CD4-positive, alpha-beta T cell treated with Interleukin-2 at 100 ng/mL for 4 hours (primary cell): ENCODE measurements at places on chromosomes 6 and 20.

GRCh38 chr20:2237059-2237458, 58.7 kb upstream of the TGM3 start:
- DNase-seq = no peak

- no peak for DNase-seq
Measured at GRCh38 chr20:32823078-32823477, 3.3 kb downstream of the MAPRE1 start.

DNA sequence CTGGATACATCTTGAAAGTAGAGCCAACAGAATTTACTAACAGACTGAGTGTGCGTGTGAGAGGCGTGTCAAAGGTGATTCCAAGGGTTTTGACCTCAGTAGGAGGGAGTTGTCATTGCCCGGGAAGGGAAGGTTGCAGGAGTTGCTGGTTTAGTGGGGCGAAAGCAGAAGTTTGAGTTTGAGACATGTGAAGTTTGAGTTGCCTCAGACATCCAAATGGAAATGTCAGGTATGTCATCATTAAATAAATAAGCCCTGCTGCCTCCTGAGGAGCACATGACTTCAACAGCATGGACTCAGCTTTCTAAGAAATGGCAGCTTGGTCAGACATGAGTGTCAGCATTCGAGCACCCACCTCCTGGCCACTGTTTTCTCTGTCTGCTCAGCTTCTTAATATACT, 26.6 kb upstream of the TGM2 start:
- DNase-seq = no peak

DNA sequence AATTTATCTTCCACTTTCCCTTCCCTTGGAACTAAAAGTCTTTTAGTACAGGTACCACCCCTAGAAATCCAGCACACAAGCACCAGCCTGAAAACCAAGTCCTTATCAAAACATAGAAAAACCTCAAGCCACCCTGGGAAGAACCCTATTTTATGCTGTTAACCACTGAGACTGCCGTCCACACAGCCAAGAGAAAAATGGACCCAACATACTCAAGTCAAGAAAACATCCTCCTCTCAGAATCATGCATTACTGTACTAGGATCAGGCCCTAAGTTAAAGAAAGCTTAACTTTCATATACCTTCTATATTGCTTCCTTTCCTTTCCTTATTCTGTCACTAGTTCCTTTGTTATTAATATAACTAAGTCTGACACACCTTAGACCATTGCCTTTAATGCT, 16.9 kb upstream of the GOPC start:
- no peak for DNase-seq

- DNase-seq = no peak
Measured at GRCh38 chr6:2462831-2463230, 217.4 kb upstream of the GMDS start.

DNA sequence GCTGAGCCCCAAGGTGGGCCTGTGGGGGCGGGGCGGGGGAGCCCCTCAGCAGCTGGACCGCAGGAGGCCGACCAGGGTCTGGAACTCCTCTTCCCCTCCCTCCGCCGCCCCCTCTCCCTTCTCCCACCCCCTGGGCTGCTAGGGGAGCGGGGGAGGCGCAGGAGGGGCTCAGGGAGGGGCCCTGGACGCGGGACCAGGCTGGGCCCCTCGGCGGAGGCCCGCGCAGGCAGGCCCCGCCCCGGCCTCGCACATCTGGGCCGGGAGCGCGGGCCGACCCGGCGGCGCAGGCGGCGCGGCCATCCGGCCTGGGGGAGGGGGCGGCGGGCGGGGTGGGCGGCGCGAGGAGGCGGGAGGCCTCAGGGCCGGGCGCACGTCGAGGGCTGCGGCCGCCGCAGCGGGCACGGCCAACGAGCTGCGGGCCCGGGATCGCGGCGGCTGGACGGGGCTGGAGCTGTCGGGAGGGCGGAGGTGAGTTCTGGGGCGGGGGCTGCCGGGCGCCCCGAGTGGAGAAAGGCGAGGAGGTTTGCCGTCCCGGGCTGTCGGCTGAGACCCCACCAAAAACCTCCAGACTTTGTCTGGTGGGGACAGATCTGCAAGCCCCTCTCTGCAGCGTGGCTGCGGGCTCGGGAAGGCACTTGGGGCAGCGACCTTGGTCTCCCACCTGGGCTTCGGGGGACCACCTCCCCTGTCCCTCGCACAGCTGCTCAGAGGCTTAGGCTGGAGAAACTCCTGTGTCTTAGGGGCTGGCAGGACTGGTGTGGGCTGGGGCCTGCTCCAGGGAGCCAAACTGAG, at the start of gene HSPA12B:
Gene HSPA12B, plus strand, starts transcription at position 359 of the 792 bp plus-strand sequence. CDS start 5,990 bp downstream, outside the sequence.
- no peak for DNase-seq

DNA sequence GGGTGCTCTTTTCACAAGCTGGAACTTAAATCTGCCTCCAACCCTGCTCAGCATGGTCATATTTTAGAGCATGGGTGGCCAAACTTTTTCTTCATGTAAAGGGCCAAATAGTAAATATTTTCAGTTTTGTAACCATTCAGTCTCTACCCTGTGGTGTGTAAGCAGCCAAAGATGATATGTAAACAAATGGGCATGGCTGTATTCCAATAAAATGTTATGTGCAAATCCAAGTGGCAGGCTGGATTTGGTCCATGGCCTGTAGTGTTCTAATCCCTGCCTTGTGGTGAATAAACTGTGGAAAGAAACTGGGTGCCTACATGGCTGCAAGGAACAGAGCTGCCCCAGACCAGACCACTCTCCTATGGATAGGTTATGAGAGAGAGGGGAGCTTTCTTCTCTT, 32.7 kb downstream of the OGFRL1 start:
- DNase-seq = no peak

DNA sequence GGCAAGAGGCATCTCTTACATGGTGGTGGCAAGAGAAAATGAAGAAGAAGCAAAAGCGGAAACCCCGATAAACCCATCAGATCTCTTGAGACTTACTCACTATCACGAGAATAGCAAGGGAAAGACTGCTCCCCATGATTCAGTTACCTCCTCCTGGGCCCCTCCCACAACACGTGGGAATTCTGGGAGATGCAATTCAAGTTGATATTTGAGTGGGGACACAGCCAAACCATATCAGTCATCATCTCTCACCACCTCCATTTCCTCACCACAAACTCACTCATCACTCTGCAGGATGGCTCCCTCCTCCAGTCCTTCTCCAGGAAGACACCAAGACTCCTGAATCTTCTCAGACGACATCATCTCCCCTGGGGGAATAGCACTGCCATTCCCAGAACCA, 25.8 kb upstream of the SLC16A10 start:
- DNase-seq = no peak

DNA sequence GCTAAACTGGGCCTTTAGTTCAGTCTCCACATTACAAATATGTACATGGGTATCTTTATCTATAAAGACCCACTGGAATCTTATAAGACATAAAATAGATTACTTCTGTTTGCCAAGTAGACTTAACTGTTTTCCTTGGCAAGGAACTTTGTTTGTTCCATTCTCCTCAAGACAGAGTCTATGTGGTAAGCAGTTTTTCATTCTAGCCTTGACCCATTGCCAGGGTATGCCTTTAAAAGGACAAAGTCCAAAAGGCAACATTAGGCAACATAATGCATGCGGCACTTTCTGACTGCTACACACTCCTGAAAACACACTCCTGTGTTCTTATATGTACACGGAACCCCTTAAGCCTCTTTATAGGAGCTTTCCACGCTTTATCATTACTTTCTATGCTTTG, 20.4 kb downstream of the VNN1 start:
- no peak for DNase-seq

DNA sequence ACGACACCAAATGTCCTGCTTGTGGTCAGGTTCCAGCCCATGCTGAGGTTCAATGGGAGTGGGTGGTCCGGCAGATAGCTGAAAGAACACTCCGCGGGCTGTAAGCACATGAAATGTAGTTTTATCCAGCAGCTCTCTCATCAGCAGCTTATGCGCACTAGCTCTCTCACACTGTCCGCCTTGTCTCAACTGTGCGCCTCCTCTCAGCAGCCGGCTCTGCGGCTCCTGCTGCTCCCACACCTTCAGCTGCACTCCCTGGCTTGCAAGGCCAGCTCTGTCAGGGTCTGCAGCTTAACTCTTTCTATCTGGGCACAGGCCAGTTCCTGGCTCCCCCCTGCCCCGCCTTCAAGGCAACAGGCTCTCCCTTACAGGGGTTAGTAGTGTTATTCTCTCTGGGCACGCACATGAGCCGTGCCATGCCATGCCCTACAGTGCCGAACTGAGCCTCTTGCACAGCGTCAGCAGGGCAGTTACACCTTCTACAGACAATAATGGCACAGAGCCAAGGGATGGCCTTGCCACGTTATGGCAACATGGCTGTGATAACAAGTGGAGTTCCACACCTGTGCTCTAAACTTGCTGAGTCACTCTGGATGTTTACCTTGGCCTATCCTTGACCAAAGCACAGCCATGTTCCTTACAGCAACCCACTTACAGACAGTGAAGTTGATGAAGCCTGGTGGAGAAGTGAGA, 84.0 kb upstream of the LRFN2 start:
- no peak for DNase-seq

DNA sequence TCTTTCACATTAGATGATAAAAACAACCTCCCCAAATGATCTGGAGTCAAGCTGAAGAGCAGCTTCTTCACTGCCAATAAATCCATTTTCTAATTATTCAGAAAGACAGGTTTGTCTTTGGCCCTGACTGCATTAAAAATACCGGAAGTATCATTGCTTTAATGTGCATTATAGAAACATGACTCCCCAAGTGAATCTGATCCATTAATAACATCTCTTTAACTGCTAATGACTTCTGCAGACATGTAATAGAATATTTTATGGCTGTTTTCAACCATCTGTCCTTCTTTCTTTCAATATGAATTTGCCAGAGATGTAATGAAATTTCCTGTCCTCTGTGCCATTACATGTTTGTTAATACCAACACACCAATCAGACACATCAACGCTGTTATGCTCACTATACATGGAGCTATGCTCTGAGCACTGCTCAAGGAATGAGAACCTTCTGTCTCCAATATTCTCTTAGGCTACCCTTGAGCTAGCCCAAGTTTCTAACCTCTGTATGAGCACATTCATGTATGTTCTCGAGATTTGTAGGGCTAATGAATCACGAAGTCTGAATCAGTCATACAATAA, 87.8 kb downstream of the LYRM4 start:
- DNase-seq = no peak

- no peak for DNase-seq
Measured at GRCh38 chr20:55090286-55090685, 614.9 kb downstream of the DOK5 start.

DNA sequence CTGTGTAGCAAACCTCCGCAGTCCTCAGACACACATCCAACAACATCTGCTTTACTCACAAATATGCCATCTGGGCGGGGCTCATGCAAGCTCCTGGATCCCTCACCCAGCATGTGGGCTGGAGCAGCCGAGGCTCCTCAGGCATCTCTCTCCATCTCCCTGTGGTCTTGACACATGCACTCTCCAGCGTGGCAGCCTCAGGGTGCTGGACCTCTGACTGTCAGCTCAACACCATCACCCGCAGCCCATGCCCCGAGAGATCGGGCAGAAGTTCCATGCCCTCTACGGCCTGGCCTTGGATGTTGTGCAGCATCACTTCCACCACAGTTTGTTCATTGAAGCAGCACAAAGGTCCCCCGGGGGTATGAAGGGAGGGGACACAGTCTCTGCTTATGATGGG, 32.6 kb upstream of the CD93 start:
- no peak for DNase-seq

- DNase-seq = peak; percentile 7
Measured at GRCh38 chr6:169720207-169720855, 4.0 kb downstream of the PHF10 start.

DNA sequence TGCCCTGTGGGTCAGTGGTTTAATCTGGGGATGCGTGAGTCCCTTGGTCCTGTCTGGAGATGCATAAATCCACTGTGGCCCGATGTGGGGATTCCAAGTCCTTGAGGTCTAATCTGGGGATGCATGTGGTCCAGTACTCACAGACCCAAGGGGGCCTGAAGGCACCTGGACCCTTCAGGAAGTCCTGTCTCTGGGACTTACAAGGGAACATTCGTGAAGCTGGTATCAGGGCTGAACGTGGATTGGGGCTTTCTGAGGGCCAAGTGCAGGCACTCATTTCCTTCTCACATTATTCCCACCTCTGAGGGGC, 25.2 kb upstream of the GTSF1L start:
- no peak for DNase-seq

DNA sequence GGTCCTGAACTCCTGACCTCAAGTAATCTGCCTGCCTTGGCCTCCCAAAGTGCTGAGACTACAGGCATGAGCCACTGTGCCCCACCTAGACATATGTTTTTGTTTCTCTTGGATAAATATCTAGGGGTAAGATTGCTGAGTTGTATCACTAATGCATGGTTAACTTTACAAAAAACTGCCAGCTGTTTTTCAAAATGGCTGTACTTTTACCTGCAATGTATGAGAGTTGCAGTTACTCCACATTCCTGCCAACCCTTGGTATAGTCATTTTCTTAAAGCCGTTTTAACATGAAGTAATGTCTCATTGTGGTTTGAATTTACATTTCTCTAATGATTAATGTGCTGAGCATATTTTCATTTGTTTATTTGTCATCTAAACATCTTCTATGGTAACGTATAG, 289.7 kb downstream of the UTRN start:
- no peak for DNase-seq

DNA sequence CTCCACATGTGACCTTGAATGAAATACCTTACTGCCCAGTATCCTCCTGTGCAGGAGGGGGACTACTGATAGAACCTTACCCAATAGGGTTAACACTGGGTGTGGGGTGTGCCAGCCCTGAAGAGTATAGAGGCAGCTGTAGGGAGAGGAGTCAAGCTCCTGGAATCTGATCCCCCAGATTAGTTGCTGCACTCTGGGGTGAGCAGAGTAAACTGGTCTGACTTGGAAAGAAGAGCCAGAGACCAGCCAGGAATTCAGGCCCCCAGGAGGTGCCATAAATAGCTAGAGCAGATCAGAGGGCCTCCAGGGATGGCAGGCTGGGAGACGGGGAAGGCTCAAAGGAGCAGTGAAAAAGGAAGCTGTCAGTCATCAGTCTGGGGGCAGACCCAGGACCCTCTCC, 3.5 kb upstream of the APOBEC2 start:
- no peak for DNase-seq

DNA sequence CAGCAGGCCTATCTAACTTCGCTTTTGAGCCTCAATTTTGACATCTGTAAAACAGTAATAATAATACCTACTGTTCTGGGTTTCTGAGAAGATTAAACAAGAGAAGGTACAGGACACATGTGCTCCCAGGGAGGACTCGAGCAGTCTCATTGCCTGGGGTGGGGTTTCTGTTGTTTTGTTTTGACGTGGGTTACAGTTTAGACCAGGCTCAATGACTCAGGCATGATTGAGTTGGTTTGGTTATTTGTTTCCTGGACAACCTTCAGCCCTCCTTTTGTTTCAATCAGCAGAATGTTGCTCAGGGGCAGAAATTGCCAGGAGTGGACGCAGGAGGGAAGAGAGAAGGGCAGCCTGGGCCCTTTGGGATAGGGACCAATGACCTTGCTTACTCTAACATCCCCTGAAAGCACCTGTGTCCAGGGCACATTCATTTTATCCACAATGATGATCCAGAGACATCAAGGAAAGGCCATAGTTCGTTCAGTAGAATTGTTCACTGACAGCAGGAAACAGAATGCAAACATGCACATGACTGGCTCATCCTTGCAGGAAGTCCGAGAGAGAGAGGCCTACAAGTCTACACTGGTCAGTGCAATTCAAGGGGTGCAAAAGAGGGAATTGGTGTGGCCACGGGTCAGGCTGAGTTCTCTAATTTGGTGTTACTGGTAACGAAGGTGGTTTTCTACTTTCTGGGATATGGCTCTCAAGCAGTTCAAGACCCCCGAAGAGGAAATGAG, 74.5 kb upstream of the MRPS10 start:
- peak; percentile 73 for DNase-seq

GRCh38 chr6:110364364-110365105, 6.4 kb upstream of the METTL24 start:
- DNase-seq = no peak

GRCh38 chr20:50681359-50682064, 9.8 kb downstream of the RIPOR3 start:
- no peak for DNase-seq
